ENCODE measurements at places on chromosomes 7 and 10.

DNA sequence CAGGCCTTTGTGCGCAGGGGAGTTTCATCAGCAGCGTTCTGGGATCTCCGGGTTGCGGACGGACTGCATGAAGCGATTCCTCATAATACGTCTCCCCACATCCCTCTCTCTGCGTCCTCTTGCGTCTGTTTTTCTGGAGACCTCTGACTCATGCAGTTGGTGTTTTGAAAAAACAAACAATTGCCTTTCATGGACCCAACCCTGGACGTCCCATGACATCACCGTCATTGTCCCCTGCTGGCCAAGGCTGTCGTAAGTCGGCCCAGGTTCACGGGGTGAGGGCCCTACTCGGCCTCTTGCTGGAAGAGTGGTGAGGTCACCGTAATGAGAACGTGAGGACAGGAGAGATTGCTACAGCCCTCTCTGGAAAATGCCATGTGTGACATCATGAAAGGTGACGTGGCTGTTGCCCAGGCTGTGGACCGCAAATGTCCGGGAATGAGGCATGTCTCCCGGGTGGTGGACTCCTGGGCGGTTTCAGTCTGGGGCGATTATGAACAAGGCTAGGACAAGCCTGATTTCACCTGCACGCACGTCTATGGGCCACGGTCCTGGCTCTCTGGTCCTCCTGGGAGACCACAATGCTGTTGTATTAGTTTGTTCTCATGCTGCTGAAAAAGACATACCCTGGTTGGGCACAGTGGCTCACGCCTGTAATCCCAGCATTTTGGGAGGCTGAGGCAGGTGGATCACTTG is 9.8 kb upstream of the MAFK start:
- DNase-seq = no peak

- no peak for DNase-seq
These were observed 150.1 kb upstream of the TCF7L2 start for GRCh38 chr10:112799726-112800510.

DNA sequence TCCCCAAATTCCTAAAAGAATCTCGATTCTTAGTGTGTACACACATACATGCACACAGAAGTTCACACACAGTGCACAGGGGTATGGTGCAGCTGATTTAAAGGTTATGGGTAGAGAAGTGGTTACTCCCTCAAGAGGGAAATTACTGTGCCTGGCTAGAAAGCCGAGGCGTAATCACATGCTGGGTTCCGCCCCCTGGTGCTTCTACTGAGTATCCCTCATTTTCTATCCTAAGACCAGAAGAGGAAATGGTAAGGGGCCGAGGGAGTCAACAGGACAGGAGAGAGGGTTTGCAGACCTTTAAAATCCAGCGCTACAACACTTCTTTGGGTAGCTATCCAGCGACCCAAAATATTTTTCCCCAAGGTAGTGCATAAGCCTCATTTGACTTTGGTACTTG is 147.3 kb upstream of the TMEM196 start:
- DNase-seq = no peak

GRCh38 chr10:52459097-52459496 is 145.0 kb downstream of the DKK1 start:
- DNase-seq = no peak

DNA sequence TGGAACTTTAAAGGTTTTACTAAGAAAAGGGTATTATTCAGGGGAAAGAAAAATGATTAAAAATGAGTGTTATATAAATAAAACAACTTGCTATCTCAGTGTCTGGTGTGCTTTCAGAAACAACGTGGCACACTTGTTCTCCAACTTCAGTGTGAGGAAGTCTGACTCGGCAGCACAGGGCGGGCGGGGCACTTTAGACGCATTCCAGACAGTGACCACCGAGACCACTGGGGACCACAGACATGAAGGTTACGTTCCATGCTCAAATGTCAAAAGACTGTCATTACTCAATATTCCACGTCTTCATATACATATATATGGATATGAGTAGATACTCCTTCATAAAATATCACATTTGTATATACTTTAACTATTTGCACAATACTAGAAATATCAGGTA is 87.0 kb downstream of the LARP4B start:
- no peak for DNase-seq

GRCh38 chr10:71319042-71319799 is at the start of gene SLC29A3:
Gene SLC29A3 (plus strand): TSS chr10:71319259. CDS start chr10:71319310, 51 bp downstream.
- DNase-seq = peak; percentile 81

DNA sequence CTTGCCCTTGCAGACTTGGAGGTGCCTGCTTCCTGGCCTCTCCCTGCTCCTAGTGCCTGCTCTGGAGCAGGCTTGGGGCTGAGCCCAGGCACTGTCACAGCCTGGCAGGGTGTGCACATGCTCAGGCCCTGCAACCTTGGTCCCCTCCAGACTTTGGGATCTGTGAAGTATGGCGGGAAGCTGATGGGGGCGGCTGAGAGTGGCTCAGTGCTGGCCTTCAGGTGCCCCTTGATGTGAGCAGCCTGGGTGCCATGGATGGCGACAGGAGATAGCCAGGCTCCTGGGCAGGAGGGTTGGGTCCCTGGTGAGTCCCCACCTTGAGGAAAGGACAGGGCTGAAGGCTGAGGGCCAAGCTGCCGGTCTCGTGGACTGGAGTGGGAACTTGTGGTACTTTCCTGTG is 700.4 kb upstream of the KCND2 start:
- DNase-seq = no peak

DNA sequence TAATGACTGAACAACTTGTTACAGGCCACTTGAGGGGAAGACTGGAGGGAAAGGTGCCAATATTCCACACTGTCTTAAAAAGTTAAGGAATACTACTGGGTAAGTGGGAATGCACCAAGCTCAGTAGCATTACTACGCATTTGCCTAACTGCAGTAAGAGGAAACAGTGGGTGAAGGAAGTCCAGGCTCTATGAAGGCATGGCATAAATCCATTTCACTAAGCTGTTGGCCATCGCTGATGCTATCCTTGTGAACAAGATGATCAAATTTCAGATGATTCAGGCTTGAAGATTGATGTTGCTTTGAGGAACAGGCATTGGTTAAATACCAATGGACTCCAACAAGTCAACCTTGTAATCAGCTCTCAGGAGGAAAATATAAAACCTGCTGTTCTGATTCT is 44.2 kb upstream of the TES start:
- no peak for DNase-seq

DNA sequence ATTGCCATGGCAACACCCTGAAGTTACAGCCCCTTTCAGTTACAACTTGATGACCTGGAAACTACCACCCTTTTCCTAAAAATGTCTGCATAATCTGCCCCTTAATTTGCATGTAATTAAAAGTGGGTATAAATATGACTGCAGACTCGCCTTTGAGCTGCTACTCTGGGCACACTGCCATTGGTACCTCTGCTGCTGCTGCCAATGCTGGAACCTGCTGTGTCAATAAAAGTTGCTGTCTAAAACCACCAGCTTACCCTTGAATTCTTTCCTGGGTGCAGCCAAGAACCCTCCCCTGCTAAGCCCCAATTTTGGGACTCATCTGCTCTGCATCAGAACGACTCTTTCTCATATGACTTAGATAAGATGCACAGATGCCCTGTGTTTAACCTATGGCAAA is 10.2 kb upstream of the FRA10AC1 start:
- no peak for DNase-seq

DNA sequence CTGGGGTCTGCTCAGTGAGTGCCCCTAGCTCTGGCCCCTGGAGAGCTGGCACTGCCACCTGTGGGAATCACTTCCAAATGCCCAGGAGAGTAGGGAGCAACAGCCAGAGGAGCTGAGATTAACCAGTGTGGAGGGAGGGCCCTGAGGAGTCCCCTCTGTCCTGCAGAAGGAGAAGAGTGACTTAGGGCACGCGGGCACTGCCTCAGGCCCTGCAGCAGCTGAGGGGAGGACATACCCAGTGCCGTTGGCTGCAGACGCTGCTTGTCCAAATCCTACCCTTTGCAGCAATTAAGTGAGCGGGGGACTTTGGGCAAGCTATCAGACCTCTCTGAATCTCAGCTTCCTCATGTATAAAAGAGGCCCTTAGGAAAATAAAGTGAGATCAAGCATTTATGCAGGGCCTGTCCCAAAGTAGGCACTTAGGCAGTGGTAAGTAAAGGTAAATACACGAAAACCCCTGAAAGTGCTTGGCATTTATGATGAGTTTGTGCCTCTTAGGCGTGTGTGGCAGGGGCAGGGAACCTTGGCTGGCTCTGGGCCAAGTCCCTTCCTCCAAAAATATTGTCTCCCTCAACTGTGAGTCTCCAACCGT is 16.9 kb downstream of the PRF1 start:
- no peak for DNase-seq

GRCh38 chr10:48670978-48671913 is 13.4 kb upstream of the WDFY4 start:
- DNase-seq = no peak

DNA sequence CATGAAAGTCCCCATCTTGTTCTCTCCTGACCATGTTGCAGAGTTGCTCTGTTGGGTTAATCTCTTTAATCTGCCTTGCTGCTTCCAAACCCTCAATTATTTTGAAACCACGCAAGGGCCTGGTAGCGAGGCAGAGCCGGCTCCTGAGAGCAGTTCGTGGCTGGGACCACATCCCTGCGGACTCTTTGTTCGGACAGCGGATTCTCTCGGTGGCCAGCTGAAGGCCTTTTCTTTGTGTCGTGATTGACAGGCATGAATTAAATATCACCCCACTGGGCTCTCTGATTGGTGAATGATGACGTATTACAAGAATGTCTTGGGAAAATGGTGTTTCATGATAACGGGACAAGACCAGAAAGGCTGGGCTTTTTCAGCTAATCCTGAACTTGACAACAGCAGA is 66.9 kb upstream of the ARHGAP21 start:
- DNase-seq = no peak

- no peak for DNase-seq
These were observed 14.4 kb downstream of the MYO1G start for GRCh38 chr7:44964384-44964830.

DNA sequence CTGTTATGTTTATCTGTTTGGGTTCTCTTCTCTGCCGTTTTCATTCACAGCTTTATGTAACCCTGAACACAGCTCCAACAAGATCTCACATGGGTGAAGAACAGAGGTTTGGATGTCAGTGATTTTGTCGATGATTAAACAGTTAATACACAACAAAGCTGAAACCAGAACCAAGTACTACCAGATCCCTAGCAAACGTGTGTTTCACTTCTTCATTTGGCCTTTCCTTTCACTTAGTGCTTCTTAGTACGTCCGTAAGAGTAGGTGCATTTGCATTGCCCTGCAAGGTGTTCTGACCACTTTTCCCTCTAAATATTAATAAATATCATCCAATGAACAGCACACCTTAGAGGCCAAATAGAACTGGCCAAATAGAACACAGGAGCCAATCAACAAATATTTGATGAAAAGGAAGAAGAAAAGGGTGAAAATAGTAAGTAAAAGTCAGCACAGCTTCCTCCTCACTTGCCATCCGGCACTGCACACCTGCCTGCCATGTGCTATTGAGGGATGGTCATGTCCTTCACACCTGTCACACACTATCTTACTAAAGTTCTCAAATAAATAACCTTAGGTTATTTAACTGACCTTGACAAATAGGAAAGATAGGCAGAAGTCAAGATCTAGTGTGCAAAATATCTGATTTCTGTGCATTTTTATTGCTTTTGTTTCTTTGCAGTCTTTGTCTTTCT is 252.6 kb upstream of the ANKRD30A start:
- no peak for DNase-seq

GRCh38 chr7:41339913-41340676 is 362.8 kb downstream of the INHBA start:
- no peak for DNase-seq

DNA sequence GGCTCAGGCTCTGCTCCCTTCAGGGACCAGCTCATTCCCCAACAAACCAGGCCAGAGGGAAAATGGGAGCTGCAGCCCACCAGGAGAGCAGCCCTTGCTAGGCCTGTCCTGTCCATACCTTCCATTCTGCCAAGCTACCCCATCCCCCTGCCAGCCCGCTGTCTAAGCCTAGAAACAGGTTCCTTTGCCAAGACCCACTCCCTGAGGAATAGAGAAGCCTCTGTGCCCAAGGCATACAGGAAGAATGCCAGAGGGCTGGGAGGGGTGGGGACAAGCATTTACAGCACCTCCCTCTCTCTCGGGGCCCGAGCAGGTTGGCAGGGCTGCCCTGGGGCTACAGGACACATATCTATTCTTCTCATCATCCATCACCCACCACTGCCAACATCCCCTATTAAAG is 178.3 kb downstream of the GRID1 start:
- DNase-seq = no peak

GRCh38 chr7:136102881-136103280 is 125.7 kb upstream of the MTPN start:
- DNase-seq = no peak

- DNase-seq = no peak
These were observed 307.2 kb downstream of the HGF start for GRCh38 chr7:81462672-81463071.

DNA sequence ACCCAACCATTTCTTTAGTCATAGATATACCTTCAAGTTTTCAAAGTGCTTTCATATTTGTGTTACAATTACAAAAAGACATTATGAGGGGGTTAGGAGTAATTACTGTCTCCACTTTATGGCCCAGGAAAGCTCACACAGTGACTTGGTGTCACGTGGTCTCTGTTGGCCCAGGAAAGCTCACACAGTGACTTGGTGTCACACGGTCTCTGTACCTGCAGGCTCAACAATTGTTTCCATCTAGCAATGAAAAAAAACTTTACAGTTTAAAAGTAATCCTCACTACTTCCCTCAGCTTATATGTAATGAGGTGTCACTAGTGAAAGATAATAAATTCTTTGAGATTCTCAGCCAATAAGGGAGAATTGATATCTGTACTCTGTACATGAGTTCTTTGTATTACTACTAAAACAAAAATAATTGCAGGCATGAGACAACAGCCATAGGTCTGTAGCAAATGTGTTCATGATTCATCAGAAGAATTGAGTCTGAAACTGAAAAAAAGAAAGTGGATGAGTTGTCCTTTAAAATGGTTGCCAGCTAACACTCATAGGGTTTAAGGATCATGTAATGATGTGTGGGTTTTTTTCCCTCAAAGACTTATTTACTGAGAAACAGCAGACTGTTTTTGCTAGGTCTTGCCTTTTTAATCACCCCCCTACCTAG is 10.9 kb downstream of the OGDH start:
- no peak for DNase-seq

DNA sequence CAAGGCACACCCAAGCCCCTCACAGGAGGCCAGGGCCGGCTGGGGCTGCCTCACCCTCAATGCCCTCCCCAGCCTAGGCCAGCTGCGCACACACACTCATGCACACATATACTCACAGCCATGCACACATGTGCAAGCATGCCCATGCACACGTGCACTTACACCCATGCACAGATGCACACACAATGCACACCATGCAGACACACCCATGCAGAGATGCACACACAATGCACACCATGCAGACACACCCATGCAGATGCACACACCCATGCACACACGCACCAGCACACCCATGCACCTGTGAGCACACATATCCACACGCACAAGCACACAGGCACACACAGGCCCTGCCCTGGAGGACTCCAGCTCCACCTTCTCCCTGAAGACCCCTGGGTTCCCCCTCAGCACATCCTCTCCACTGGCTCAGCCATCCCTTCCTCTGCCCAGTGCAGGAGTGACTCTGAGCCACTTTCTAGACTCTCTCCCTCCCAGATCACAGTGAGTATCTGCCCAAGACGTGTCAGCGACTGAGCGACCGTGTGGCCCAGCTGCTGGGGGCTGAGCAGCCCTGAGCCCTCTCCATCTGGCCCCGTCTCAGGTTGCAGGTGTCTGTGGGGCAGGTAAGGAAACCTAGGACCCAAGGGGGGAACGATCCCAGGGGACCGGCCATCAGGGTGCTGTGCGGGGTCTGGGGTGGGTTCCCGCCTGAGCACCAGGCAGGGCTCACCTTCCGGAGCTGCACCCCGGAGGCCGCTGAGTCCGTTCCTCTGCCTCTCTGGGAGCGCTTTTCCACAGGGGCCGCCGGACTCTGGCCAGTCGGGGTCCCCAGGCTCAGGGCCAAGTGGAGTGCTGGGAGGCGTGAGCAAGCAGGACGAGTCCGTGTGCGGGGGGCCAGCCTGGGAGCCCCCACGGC is 25.8 kb downstream of the AP5Z1 start:
- no peak for DNase-seq

Measured in stimulated activated CD4-positive, alpha-beta T cell treated with anti-CD3 and anti-CD28 coated beads, Interleukin-15, amount 100 ng/mL, for 48 hours (primary cell).